NB4 (cell line): ENCODE measurements at places on chromosomes 5 and 9.
A peak's percentile ranks its signal among the peaks of the same experiment; 100 is the strongest.

- DNase-seq: no peak
Observed at GRCh38 chr5:40618926-40619325, 60.8 kb upstream of the PTGER4 start.

DNA sequence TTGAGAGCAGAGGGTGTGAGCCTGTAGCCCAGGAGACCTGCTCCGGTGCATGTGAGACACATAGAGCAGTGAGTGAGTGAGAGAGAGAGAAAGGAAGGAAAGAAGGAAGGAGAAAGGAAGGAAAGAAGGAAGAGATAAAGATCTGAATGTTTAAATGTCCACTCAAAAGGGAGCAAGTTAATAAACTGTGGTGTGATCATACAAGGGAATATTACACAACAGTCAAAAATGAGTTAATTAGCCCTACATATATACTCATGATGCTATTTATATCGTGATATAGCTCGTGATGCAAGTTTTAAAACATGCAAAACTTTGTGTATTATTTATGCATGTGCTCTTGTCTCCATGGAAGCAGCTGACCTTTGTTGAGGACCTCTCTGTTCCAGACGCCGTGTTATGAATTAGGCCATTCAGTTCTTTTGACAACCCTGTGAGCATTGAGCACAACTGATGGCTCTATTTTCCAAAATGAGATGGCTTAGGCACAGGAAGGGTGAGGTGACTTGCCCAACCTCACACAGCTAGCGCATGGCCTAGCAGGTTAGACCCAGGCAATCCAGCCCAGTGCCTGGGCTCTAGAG, 70.6 kb downstream of the HMCN2 start:
- DNase-seq: no peak

GRCh38 chr5:149406203-149406978, 27.3 kb upstream of the IL17B start:
- peak; percentile 36 for DNase-seq

GRCh38 chr5:107474716-107475489, 195.8 kb downstream of the EFNA5 start:
- no peak for DNase-seq

- DNase-seq: no peak
Observed at GRCh38 chr5:140190872-140191218, 15.9 kb downstream of the CYSTM1 start.

DNA sequence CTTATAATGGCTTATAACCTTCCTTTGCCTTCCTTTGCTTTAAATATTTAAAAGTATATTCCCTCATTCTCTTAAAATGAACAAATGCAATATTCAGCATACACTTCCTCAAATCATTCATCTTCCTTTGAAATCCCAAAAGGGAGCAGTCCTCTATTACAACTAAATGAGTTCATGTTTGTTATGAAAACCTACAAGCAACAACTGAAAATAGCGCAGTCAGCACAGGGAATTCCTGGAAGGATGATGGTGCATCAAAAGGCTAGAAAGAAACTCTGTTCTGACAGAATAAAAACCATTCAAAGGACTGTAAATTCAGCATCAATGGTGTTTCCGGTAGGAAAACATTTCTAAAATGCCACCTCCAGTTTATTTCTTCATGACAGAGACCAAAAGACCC, 3.3 kb downstream of the NR6A1 start:
- DNase-seq: no peak

DNA sequence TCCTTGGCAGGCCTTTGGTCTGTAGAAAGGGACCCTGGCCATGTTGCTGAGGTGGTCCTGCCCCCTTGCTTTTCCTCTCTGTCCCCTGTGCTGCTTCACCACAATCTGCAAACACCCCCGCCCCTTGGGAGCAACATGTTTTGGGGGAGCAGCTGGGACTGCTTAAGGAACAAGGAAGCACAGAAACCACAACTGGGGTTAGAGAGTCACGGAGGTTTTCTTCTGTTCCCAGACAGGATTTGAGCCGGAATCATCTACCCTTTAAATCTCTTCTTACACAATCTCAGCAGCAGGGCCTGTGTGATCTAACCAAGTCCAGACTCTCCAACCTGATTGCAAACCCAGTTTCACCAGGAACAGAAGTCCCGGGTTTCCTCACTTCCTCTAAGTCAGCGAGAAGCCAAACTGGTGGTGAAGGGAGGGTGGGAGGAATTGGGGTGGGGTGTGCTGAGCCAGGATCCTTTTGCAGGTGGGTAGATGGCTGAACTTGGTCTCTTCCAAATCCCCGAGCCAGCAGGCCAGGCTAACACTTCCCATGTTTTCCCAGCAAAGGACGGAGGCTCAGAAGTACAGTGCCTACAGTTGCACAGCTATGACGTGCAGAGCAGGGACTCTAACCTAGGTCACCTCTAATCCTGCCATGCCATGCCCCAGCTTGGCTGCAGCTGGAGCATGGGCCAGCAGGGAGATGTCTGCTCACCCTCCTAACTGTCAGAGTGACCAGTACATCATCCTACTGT, 25.0 kb downstream of the SH3PXD2B start:
- peak; percentile 60 for DNase-seq

DNA sequence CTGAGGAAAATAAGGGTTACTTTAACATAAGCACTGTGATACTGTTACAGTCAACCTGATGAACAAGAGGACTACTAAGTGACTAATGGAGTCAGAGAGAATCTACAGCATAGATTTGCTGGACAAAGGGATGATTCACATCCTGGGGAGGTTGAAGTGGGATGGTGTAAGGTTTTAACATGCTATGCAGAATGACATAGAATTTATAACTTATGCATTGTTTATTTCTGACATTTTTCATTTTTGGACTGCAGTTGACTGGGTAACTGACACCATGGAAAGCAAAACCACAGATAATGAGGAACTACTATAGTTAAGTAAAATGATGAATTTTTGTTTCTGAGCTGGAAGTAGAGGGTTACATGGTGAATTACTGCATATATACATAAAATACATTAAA, 389.2 kb downstream of the MAT2B start:
- DNase-seq: peak; percentile 39
